ENCODE measurements at places on chromosomes 13 and 19. TPM values are rescaled to one million over a fixed set of nuclear protein-coding genes. Genes with fewer than 3 reads are reported as not detected.

Gene COX6B2
- total RNA-seq: 0.81 TPM

Gene PPM1N
- total RNA-seq: 3.5 TPM

Gene B9D2
- 5.1 TPM for total RNA-seq

Gene FLT3LG
- 51.0 TPM for total RNA-seq

Gene KLK2
- total RNA-seq: not detected

Gene CHST8
- not detected for total RNA-seq

Gene IZUMO1
- total RNA-seq: not detected

Gene NLRP7
- total RNA-seq: not detected

Gene HCST
- 50.7 TPM for total RNA-seq

Measured in activated CD4-positive, alpha-beta memory T cell treated with anti-CD3 and anti-CD28 coated beads for 36 hours (primary cell).